Stimulated activated CD8-positive, alpha-beta memory T cell treated with anti-CD3 and anti-CD28 coated beads, Interleukin-2, amount 100 ng/mL, for 1 hour (primary cell): ENCODE measurements at places on chromosomes 5 and 9.

- DNase-seq = no peak
Observed at GRCh38 chr5:57383093-57383861, 99.3 kb downstream of the ACTBL2 start.

DNA sequence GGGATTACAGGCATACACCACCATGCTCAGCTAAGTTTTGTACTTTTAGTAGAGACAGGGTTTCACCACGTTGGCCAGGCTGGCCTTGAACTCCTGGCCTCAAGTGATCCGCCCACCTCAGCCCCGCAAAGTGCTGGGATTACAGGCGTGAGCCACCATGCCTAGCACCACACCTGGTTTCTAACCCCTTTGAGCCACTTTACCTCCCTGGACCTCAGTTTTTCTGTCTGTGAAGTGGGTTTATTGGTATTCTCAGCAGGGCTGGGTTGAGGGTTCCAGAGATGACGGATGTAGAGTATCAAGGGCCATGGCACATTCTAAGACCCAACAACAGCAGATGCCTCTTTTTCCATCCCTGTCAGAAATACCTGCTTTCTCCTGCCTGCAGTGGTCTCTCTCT is 38.6 kb downstream of the AMBP start:
- no peak for DNase-seq

GRCh38 chr5:83911367-83911919 is 190.8 kb upstream of the HAPLN1 start:
- no peak for DNase-seq

- no peak for DNase-seq
Observed at GRCh38 chr5:119355685-119356611, at the start of gene TNFAIP8. Gene TNFAIP8, plus strand, starts transcription at chr5:119356019. Its CDS starts 72 bp downstream, at chr5:119356091.

- DNase-seq = no peak
Observed at GRCh38 chr9:77954666-77955015, 77.0 kb downstream of the GNAQ start.

DNA sequence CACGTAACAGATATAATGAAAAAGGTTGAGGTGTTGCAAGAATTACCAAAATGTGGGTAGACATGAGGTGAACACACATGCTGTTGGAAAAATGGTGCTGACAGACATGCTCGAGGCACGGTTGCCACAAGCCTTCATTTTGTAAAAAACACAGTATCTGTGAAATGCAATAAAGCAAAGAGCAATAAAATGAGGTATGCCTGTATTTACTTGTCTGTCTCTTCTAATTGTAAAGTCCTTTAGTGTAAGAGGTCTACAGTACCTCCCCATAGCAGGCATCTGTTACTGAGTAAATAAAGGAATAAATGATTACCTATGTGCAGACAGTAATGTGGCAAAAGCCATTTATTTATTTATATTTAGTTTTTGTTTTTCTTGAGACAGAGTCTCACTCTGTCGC is 3.0 kb upstream of the CAST start:
- DNase-seq = no peak

GRCh38 chr5:136052692-136053335 is 24.0 kb downstream of the TGFBI start:
- no peak for DNase-seq

DNA sequence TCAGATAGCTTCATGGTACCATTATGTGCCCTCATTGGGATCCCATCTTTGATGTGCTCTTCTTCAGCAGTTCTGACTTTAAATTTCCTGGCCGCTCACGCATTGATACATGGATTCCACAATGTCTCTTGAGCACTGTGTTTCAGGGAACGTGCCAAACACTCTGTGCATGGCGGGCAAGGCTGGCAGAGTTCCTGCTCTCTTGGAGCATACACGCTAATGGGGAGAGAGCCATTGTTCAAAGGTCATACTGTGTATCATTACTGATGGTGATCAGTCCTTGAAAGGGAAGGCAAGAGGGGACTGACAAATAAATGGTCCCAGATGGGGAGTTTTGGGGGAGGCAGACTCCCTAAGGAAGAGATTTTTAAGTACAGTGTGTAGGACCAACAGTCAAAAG is 52.3 kb downstream of the AMBP start:
- no peak for DNase-seq

DNA sequence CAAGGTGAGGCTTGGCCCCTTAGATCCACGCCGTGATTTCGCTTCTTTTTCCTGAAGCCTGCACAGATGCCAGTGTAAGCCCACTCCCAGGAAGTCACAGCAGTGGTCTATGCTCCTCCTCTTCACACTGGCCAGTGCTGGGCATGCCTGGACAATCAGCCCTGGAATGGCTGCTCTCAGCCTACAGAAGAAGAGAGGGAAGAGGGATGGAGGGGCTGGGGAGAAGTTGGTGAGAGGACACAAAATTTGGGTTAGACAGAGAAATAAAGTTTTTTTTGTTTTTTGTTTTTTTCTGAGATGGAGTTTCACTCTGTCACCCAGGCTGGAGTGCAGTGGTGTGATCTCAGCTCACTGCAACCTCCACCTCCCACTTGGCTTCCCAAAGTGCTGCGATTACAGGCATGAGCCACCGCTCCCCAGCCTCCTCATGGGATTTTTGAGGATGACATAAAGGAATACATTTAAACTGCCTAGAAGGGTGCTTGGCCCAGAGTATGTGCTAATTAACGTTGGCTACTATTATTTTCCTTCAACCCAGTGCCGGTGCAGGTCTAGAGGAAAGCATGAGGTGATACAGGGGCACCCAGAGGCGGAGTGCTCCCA is 830 bp downstream of the S100Z start:
- DNase-seq = no peak

- DNase-seq = no peak
Observed at GRCh38 chr9:15333376-15333881, 26.4 kb upstream of the TTC39B start.

DNA sequence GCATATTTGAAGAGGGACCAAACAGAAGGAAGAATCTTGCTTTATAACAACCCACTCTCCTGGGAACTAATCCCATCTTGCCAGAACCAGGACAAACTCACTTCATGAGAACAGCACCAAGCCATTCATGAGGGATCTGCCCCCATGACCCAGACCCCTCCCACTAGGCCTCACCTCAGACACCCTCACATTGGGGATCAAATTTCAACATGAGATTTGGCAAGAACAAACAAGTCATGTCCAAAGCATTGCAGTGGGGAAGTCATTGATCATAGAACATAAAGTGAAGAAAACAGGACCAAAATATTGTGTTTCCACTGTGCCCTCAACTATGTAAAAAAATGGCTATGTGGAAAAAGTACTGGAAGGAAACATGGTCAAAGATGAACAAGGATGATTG is 43.9 kb downstream of the MAP1B start:
- no peak for DNase-seq

GRCh38 chr5:55540525-55540924 is 5.8 kb upstream of the PLPP1 start:
- no peak for DNase-seq

DNA sequence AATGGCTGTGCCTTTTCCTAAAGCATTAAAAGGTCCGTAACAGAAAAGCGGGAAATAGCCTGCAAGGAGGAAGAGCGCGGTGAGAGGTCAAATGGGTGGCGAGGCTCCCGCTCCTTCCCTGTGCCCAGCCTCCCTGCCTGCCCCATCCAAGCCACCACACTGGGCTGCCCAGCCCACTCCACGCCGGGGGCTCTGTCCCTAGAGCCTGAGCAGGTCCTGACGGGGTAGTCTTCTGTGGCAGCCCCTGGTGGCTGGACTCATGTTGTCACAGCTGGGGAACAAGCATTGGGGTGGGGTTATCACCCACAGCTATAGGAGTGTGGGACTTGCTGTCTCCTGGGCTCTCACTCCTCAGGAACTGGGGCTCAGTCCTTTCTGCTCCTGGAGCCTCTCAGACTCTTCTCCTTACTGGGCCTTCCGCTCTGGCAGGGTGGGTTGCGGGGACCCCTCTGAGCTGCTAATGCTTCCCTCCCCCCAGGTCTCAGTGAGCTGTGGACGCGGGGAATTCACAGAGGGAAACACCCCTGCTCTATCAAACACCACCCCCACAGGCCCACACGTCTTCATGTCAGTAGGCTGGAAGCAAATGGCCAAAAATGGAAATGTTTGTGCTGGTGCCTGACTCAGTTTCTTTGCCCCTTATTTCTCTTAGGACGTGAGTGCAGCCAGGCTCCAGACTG is 152.4 kb upstream of the PHYKPL start:
- DNase-seq = no peak

DNA sequence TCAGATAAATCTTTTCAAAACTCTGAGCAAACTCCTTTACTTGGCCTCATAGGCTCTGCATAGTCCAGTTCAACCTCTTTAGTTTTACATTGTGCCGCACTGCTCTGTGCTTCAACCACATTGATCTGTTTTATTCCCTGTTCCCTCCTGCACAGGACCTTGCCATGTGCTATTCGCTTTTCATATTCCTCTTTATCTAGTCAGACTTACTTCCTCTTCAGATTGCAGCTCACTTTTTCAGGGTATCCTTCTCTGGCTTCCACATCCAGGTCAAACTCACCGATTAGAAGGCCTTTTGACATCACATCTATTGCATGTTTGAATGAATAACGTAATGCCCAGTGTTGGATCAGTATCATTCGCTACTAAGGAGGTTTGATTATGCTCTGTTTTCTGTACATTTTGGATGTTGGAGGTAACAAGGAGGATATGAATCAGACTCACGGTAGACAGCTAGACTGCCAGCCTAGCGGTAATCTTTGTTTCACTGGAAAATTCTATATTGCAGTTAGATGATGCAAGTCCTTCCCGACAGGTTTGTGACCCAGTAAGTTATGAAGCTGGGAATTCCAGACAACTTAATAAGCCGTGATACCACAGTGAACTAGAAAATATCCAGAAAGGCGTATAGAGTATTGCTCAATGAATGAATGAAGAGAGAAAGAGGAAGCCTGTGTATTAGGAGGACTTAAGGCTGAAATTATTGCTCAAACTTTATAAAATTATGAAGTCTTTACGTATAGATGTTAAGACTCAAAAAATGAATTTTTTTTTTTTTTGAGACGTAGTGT is 65.7 kb downstream of the IQGAP2 start:
- DNase-seq = no peak

DNA sequence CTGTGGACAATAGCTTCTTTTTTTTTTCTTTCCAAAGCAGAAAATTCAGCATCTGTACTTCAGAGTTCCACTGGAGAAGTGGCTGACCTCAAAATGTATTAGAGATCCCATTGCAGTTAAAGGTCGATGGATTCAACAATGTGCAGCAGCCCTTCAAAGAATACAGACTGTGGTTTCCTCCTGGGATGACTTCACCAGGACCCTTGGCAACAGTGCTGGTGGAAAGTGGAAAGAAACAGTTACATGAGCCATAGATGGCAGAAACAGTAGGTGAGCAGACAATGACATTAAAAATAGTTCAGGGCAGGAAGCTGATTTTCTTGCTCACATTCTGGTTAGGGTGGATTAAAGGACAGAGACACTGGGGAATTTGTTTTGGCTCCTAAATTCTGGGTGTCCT is 62.4 kb downstream of the SLC28A3 start:
- DNase-seq = no peak

- DNase-seq = no peak
Observed at GRCh38 chr5:157903117-157903450, 44.1 kb upstream of the CLINT1 start.

GRCh38 chr5:144328980-144329379 is 158.3 kb downstream of the KCTD16 start:
- no peak for DNase-seq

DNA sequence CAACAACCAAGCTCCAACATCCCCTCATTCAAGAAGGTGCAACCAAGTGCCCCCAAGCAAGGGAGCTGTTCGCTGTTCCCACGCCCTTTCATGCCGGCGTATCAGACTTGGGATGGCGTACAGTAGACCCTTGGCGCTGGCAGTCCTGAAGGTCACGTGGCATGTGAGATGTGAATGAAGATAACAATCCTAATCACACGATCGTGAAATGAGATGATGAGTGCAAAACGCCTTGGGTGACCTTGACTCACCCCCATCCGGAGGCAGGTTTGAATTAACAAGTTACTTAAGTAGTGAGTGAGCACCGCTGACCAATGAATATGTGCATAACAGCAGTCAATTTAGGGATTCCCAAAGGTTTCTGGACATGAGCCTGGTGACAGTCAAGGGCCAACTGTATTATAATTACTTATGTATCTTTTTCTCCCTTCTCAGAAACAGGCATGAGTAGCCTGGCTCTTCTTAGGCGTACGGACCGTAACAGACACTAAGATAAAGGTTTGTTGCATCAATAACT is 150.2 kb downstream of the TTLL11 start:
- no peak for DNase-seq

- DNase-seq = no peak
Observed at GRCh38 chr5:31476738-31477141, 55.2 kb downstream of the DROSHA start.

DNA sequence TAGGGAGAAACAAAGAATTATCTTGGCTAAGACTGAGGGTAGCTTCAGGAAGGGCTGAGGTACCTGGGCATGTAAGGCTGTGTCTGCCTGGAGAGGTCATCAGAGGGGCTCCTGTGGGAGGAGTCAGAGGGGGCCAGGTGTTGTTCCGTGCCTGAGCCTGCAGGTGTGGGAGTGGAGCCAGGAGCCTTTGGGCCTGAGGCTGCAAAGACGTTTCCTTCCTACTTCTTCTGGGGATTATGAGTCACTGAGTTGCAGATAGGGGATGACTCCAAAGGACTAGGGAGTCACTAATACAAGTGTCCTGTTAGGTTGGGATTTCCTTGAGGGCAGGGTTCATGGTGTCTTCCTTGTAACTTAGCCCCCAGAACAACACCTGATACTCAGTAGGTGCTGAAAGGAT is 391.1 kb downstream of the ARHGEF28 start:
- no peak for DNase-seq

DNA sequence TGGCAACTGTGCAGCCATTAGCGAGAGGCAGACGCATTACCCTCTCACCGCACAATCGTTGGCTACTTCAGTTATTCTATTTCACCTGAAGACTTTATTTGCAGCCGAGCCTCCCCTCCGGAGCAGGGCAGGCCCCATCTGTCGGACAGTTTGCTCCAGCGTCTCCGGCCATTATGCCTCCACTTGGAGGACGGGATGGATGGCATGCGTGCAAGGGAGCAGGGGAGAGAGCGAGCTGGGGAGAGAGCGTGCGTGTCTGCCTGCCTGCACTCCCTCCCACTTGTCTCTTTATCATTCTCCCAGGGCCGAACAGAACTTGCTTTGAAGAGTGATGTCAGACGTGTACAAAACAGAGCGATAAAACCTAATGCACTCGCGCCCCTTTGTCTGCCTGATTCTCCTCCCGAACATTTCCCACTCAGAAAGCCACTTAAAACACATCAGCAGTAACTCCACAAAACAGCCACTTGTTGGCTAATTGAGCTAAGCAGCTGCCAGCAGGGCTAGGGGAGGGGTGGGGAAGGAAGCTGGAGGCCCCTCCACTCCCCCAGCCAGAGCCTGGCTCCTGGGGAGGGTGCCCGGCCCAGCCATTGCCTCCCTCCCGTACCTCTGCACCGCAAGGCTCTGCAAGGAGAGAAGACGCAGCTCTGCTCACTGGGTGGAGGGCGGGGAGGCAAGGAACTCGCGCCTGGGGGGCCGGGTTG is 43.4 kb upstream of the FUBP3 start:
- DNase-seq = no peak

- no peak for DNase-seq
Observed at GRCh38 chr5:78541086-78541654, 107.4 kb downstream of the LHFPL2 start.

DNA sequence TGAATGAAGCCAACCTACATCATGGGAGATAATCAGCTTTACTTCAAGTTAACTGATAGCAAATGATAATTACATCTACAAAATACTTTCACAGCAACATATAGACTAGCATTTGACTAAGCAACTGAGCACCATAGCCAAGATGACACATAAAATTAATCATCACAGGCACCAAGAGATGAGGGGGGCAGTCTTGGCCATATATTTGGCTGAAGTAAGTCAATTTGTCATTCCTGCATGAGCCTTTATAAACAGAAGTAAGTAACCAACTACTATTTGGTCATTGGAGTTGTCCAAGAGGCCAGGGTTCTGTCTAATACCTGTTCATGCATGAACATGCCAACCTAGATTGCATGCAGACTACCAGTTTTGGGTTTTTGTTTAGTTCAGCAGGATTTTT is 53.6 kb downstream of the PDCD1LG2 start:
- DNase-seq = no peak
